ENCODE measurements at places on chromosomes 12 and 14.
A peak's percentile ranks its signal among the peaks of the same experiment; 100 is the strongest.

GRCh38 chr12:90959538-90960139, 4.7 kb upstream of the CCER1 start:
- no peak for DNase-seq

DNA sequence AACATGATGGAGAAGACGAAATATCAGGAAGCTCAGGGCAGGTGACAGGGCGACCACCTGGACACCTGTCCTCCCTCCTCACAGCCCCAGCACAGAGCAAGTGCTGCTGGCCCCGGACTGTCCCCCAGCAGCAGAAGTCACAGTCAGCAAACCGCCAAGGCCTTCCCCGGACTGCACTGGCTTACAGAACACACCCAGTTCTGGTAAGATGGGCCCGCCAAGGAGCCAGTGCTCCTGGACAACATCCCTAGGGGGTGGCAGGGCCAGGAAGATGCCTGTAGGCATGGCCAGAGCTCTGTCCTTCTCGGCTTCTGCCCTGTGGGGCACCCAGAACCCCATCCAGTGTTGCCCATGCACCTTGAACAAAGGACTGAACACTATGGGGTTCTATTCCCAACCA, 77.9 kb downstream of the BCL11B start:
- DNase-seq, result no peak

GRCh38 chr12:114440270-114441038, 34.5 kb upstream of the TBX5 start:
- DNase-seq, result no peak

GRCh38 chr12:89494411-89495231, 30.0 kb downstream of the GALNT4 start:
- DNase-seq, result no peak

GRCh38 chr14:81743605-81744004, 210.0 kb upstream of the SEL1L start:
- no peak for DNase-seq

- DNase-seq, result peak; percentile 54
These were observed 118.2 kb downstream of the AACS start for GRCh38 chr12:125183187-125184067.

DNA sequence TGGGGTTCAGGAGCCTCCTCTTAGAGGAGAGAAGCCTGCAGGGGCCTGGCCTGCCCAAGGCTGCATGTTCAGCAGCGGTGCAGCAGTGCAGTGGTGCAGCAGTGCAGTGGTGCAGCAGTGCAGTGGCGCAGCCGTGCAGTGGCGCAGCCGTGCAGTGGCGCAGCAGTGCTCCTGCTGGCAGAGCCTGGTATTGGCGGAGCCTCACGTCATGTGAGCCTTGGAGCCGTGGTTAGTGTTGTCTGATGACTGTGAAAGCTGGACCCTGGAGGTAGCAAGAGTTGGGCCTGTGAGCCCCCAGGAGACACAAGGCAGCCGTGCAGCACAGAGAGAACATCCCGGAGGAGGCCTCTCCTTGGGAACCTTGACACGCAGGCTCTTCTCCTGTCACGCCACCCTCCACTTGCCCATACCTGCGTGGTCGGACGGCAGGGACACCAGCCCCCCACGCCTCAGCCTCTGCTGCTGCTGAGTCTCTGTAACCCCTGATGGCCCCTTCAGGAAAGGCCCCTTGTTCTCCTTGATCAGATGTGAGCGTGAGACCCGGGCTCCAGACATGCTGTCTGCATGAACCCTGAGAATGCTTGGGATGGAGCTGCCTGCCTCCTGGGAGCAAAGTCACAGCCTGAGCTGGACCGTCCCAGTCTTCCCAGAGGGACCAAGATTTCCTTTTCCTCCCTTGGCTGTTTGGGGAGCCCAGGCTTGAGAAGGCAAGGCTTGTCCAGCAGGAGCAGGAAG, 193.7 kb downstream of the KIF26A start:
- DNase-seq, result no peak

- DNase-seq, result no peak
These were observed 15.9 kb downstream of the FBLN5 start for GRCh38 chr14:91931478-91932088.

- no peak for DNase-seq
These were observed 30.0 kb downstream of the ALX1 start for GRCh38 chr12:85310025-85310424.

GRCh38 chr12:56521590-56522371, at the start of gene RBMS2:
RBMS2 (plus strand) TSS chr12:56521820; CDS start chr12:56522024, 204 bp downstream.
- no peak for DNase-seq

DNA sequence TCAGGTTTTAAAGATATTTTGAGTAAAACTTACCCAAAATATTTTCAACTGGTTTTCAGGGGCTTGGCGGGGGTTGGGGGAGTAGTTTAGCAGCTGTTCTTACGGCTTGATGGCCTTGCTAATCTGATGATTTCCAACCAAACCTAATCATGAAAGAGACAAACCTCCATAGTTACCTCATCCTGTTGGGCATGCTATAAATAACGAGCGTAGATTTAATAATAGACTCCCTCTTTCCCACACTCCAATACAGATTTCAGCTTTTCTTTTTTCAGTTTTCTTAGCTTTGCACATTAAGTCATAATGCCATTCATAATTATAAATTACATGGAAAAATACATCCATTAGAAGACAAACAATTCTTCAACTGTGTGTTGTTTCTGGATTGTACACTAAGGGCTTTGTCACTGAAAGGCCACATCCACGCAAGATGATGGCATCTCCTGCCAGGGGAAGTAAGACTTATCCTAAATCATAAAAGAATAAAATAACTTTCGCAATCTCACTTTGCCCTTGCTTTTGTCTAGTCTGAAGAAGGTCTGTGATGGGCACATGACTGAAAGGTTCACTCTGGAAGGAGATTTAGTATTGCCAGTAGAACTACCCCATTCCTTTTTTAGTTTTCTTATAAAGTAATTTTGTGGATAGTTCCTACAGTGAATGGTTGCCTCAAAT, 23.2 kb downstream of the ITPR2 start:
- no peak for DNase-seq

- no peak for DNase-seq
These were observed 54.7 kb upstream of the CLMN start for GRCh38 chr14:95374239-95374997.

GRCh38 chr14:85332401-85332800, 197.5 kb upstream of the FLRT2 start:
- DNase-seq, result no peak

GRCh38 chr12:5718680-5719079, 226.4 kb downstream of the ANO2 start:
- DNase-seq, result no peak

DNA sequence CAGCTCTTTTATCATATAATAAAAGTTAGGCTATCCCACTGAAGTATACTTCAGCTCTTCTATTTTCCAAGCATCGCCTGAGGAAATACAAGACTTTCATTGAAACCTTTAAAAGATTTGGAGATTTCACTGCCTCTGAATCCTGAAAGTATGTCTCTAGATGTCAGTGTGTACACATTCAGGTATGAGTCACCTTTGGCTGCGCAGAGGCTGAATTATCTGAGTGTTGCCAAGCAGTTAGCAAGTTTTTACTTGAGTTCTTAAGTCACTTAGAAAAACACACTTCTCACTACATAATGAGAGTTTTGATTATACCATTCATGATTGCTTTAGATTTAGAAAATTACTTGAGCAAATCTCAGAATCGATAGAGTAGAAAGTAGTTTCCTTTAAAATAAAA, 210.3 kb downstream of the TMTC2 start:
- no peak for DNase-seq

- no peak for DNase-seq
These were observed 353 bp upstream of the PTPRR start for GRCh38 chr12:70920891-70921290.

GRCh38 chr14:22837750-22838538, 1.6 kb downstream of the MMP14 start:
- no peak for DNase-seq

DNA sequence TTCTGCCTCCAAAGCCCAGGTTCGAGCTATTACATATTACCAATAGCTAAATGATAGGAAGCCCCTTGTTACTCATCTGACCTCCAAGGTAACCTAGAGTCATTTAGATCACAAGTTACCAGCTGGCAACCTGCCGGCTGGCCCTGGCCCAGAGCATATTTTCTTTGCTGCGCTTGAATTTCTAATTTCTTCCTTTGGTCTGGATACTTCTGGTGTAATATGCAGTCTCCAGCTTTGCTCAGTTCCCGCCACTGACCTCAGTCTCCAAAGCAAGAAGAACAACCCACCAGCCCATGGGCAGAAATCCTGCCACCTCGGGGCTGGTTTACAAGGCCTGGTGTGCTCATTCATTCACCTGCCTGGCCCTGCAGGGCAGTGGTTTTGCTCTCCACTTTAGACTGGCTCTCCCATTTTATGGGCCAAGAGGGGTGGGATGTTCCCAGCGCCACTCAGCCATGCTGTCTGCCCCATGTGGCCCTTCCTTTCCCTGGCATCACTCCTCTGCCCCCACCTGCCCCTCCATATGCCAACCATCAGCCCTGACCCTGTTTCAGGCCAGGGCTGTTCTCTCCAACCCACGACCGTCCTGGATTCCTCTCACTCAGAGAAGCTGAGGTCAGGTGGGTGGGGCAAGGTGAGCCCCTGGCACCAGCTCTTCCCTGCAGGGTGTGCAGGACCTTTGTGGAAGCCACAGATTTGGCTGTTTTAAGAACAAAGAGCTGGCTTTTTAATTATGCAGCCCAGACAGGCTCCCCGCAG, 76.0 kb downstream of the PRIMA1 start:
- DNase-seq, result no peak

GRCh38 chr12:59164991-59165718, 244.9 kb upstream of the LRIG3 start:
- DNase-seq, result no peak

DNA sequence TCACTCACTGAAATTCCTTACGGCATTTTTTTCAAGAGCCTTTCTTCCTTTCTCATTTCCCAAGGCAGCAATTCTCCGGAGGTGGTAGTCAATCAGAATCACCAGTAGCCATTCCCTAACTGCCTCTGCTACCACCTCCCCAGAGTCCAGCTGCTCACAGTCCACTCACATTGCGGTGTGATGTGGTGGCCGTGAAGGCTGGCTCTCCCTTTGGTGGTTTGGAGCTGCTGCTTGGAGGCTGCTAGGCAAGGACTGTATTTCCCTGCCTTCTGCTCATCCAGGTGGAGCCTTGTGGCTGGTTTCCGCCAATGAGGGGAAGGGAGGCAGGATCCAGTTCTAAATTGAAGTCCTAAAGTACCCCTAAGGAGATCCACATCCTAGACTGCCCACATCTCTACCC, 222.0 kb downstream of the ANO2 start:
- DNase-seq, result no peak

- DNase-seq, result no peak
These were observed 39.9 kb downstream of the INSM2 start for GRCh38 chr14:35573911-35574310.

- DNase-seq, result no peak
These were observed 35.0 kb downstream of the GIT2 start for GRCh38 chr12:109961201-109961600.

DNA sequence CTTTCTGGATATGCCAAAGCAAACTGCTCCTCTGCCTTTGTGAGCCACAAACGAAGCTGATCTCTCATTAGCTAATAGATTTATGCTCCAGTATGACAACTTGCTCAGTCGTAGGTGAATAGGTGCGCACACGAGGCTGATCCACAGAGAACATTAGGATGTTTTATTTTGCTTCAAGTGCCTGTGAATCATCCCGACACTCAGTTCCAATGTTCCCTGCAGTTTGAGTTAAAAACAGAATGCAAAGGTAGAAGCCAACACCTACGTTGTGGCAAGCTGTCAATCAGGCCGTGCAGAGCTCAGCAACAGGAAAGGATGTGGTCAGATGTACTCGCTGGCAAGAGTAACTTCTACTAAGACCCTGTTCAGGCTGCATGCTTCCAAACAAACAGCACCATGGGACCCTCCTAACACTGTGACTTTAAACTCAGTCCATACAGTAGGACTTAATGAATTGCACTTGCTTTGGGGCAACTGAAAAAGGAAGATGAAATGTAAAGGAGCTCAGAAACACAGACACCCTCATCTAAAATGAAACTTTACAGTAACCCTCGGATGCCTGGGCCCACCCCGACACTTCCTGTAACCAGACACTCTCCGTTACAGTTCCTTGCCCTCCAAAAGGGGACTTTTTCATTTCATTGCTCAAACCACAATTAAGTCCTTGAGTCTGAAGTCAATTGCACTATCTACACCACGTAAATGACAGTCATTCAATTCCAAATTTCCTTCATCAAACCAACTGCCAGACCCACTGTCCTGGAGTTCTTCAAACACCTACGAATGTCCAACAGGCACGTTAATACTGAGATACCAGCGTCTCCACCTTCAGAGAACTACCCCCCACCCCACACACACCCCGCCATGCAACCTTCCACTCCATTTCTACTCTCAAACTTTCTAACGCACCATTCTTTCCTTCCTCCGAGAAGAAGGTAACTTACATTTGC, 1.6 kb downstream of the CCDC88C start:
- DNase-seq, result no peak

Measured in stimulated activated CD8-positive, alpha-beta memory T cell treated with anti-CD3 and anti-CD28 coated beads, Interleukin-7, amount 100 ng/mL, for 1 hour (primary cell).